ENCODE measurements at places on chromosomes 16 and 17.

DNA sequence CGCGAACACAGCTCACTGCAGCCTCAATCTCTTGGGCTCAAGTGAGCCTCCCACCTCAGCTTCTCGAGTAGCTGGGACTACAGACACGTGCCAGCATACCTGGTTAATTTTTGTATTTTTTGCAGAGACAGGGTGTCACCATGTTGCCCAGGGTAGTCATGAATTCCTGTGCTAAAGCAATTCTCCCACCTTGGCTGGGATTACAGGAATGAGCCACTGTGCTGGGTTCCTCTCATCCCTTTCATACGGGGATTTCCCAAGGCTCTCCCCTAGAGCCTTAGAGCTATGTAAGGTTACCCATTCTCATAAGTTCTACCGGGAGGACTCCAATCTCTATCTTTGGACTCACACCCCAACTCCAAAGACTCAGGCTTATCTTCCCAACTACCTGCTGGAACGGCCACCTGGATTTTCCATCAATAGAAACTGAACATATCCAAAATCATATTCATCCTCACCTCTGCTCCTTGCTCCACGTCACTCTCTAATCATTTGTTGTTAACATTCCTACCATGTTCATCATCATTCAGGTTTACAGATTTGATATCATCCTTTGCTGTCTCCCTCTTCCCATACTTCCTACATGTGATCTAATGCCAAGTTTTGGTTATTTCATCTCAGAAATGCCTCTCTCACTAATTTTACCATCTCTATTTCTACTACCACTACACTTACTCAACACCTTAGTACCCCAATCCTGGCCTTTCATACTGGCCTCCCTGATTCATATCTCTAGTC, 92.5 kb downstream of the NCOR1 start:
- DNase-seq, result no peak

DNA sequence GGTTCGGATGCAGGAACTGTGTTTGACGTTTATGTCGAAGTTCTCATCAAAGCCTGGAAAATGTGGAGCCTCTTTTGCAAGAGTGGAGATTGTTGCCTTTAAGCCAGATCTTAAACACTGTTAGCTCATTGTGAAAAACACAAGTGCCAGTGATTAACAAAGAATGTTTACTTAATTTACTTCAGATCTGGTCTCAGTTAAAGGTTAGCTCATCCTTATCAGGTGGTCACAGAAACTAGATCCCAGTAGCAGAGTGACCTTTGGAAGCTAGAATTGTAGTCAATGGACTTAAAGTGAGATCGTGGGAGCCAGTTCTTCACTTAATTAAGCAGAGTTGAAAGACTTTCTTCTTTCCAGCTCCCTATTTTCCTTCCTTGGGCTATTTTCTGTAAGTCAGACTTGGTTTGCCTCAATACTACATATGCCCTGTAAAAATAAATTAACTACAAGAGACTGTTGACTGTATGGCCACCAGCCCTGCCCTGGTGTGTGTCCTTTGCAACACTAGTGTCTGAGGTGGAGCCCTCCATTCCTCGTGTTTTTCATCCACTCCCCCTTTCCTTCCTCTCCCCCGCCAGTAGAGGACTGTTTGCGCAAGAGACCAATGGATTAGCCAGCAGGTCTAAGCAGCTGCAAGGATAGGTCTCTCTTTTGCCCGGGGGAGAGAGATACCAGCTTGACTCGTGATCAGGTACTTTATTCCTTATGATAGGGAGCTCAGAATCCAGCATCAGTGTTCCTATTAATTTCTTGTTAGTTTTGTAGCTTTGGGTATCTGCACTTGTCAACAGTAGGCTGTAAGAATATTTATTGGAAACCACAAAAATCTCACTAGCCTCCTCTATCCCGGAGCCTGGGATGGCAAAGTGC, 20.2 kb downstream of the FBXO39 start:
- no peak for DNase-seq

GRCh38 chr16:85556456-85557082, 56.6 kb upstream of the GSE1 start:
- no peak for DNase-seq

DNA sequence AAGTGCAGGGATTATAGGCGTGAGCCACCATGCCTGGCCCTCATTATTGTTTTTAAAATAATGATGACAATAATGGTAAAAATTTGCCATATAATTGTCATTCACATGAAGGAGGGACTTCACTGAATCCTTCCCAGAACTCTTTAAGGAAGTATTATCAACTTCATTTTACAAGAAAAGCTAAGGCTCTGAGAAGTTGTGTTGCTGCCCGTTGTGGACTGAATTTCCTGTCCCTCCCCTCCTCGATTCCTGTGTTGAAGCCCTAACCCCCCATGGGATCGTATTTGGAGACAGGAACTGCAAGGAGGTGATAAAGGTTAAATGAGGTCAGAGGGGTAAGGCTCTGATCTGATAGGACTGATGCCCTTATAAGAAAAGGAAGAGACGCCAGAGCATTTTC, 458.0 kb downstream of the HAPSTR1 start:
- DNase-seq, result no peak

DNA sequence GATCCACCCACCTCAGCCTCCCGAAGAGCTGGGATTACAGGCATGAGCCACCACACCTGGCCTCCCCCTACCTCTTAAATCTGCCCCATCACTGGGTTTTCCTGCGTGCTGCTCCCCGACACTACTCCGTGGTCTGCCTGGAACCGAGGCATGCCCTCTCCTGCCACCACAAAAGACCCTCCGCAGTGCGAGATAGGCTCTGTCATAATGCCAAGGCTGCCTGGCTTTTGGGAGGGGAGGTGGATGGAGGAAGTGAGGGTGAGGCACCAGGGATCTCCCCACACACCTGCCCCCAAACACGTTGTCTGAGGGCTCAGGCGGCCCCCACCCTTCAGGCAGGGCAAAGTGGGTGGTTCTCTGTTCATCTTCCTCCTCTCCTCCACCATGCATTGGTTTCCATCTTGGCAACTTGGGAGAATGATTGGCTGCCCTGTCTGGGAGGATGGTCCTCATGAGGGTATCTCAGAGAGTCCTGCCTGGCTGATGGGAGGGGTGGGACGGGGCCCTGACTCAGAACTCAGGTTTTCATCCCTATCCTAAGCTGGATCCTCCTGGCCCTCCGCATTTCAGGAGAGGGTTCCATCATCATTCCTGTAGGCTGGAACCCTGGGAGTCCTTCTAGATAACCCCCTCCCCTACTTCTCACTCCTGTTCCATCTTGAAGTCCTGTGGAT, 23.2 kb downstream of the IGFBP4 start:
- DNase-seq, result no peak

DNA sequence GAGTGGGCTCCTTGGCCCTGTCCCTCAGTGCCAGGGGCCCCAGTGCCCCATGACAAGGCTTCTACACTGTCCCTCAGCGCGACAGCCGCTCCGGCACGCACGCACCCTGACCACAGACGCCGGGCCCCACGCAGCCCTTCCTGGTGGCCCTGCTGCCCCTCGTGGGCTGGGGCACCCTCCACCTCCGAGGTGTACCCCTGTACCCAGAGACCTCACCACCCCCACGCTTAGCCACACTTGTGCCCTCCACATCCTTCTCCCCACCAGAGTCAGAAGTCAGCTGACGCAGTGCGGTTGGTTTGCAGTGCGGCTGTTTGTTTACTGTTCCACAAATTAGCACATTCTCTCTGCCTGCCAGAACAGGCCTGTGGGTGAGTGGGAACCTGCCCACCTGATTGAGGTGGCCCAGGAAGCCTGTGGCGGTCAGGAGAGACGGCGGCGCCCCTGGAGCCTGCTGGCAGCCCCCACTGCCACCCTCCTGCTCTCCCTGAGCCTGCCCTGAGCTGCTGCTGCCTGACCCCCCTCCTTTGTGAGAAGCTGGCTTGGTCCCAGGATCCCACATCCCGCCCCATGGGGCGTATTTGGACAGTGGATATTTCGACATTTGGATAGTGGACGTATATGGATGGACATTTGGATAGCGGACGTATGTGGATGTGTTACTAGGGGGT, 38.0 kb upstream of the CDH15 start:
- no peak for DNase-seq

DNA sequence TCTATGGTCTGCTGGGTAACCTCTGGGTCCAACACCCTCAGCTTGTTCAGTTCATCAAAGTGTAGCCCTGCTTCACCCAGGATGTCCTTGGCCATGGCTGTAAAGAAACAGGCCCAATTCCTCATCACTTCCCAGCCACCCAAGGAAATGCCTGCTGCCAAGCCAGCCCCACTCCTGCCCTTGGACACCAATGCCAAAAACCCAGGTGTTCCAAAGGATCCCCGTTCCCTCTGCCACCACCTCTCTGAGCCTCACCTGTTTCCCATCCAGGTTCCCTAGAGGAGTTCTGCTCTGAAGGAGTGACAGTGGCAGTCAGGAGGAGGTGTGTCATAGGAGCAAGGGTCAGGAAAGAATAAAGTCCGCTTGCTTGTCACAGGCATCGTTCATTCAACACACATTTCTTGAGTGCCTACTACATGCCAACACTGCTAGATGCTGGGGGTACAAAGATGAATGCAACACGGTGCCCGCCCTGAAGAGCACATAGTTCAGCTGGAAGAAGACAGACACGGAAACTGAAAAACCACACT, 3.3 kb downstream of the IFT20 start:
- DNase-seq, result no peak

Measured in NCI-H1048 (cell line).